Activated gamma-delta T cell treated with anti-CD3 and anti-CD28 coated beads, Interleukin-2, amount 50 U/mL, for 16 hours (primary cell): ENCODE measurements at places on chromosomes 6 and 20.

- DNase-seq: no peak
Observed at GRCh38 chr20:57790176-57790575, 80.4 kb upstream of the PMEPA1 start.

DNA sequence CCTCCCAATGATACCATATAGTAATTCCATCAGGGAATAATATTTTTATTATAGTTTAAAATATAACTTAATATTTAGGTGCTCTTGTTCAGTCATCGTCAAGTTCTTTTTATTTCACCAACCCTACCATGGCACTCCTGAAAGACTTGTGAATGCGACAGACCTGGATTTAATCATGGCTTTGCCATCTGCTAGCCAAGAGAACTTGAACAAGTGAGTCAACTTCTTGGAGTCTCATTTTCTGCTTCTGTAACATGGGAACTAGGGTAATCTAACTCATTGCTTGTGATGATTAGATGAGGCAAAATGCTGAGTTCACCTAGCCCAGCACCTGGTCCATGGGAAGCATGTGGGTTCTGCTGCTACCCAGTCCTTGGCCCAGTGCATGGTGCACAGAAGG is 62.9 kb downstream of the ESR1 start:
- no peak for DNase-seq

GRCh38 chr6:30325873-30326525 is 728 bp upstream of the TRIM39 start:
- DNase-seq: peak; percentile 48

DNA sequence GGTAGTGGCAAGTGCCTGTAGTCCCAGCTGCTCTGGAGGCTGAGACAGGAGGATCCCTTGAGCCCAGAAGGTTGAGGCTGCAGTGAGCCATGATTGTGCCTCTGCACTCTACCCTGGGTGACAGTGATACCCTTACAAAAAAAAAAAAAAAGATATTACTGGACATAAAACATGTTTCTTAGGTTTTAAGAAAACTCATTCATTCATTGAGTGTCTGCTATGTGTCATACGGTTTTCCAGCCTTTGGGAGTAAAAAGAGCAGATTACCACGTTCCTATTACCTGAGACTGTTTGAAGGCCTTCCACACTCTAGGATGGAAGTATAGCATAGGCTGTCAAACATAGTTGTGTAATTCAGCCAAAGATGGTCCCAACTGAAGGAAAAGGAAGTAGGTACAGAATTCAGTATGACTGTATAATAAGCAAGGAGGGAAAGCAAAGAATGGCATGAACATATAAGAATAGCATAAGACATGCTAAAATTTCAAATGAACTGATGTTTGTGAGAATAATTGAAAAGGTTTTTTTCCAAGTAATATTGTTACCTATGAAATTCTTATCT is 22.0 kb downstream of the STXBP5 start:
- DNase-seq: no peak

DNA sequence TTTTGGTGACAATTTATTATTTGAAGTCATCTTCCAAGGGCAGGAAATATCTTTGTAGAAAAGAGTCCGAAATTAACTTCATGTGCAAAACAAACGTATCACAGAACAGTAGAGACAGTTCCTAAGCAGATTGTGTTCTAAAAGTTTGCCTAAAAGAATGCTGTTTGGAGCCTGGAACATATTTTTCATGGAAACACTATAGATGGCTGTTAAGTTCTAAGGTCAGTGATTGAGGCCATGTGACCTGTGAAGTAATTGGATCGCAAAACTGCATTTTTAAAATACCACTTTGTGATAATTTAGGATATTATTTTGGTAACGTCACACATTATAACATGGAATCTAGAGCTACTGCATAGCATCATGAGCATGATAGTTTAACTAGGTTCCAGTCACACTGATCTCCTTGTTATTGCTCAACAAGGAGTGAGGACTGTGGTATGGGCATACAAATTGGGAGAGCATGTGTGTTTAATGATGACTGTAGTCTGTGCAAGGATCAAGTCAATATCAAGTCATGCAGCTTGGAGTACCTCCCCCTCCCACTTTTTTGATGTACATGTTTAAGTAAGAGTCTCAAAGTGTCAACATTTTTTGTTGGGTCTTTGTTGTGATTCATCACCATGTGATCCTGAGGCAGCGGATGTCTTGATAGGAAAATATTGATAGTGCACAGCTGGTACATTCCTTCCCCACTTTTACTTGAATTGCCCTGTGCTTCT is 609.3 kb upstream of the CITED2 start:
- no peak for DNase-seq

DNA sequence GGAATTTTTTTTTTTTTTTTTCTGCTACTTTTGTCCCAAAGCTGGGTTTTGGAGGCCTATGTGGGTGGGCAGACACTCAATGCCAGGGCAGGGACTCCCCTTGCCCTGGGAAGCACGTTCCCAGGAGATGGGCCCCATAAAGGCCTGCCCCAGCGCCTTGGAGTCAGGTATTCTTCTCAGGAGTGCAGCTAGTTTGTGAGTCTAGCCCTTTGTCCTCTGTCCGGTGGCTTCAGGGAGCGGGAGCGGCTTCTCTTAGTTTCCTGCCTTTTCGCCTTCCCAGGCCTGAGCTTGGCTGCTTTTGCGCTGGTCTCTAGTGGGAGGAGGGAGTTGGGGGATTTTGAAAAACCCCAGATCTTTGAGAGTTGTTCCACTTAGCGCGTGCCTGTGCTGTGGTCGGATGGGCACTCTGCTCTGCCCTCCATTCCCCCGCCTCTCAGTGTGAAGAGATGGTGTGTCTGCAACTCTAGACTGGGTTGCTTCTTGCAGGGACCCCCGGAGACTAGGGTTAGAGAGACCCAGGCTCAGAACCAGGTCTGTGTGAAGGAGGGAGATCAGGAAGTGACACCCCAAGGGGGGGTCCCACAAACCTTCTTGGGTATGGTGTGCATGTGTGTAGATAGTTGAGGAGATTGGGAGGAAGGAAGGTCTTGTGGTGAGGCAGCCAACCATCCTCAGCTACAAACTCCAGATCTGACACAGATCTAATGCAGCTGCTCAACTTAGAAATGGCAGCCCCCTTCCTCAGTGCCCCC is 1.3 kb downstream of the PLCG1 start:
- no peak for DNase-seq

DNA sequence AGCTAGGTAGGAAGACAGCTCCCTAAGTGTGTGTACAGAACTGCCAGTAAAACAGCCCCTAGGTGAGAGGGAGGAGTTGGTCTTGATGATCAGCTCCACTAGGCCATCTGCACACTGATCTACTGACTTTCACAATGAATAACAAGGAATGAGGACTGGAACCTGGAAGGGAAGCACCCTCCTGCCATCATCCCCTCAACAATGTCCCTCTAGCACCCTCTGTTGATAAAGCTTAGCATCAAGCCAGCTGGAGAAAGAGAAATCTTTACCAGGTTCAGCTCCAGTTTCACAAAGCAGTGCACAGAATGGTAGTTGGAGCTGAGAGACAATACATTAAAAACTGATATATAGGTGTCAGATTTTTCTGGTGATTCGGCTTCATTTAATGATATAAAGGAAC is 57.2 kb upstream of the IRAK1BP1 start:
- DNase-seq: no peak

GRCh38 chr6:25960734-25961133 is 1.9 kb upstream of the TRIM38 start:
- no peak for DNase-seq

DNA sequence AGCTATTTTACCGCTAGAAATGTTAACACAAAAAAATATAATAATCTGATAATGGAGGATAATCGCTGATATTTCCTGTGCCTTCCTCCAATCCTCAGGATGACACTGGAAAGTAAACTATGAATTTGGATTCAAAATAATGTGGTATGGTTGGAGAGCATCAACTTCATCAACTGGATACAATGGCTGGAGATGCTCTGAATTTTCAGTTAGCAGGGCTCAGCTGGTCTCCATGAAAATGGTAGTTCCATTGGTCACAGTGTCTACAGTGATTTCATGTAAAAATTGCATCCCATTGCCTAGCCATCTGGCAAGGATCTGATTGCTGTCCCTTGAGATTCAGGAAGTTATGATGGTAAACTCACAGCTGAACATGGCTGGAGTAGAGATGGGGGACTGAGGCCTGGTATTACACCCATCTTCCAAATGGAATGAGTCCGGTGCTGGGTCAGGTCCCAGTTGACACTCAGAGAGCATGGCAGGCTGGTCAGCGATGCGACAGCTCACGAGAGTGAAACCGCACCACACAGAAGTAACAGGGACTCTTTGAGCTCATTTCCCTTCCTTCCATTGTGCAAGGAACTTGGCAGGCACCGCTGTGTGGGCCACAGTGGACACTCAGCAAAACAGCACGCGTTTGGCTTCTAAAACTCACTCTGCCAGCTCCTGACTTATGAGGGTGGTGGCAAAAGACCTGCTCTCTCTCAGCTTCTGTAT is 142.4 kb upstream of the TNFAIP3 start:
- DNase-seq: no peak

GRCh38 chr6:74976701-74977100 is 229.2 kb downstream of the COL12A1 start:
- no peak for DNase-seq

DNA sequence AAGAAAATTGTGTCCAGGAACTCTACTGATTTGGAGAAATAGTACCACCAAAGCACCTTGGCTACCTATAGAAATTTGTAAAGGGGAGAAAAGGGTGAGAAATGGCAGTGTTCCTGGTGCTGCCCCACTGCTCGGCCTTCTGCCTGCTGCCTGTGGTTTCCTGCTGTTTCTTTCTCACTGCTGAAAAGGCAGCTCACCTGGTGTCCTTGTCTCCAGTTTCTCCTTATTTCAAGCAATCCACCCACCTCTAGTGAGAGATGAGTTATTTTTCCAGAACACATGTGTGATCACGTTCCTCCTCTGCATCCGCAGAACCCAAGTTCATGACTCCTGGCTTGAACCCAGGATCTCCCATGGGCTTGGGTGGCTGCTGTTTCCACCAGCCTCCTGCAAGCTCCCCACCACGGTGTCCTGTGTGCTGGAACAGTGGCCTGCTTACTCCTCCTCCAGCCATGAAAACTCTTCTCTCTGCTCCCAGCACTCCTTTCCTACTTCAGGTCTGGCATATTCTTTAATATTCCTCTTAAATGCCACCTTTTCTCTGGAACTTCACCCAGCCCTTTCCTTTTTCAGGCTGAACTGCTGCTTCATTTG is 48.9 kb downstream of the ELOVL2 start:
- no peak for DNase-seq

GRCh38 chr6:109332748-109333147 is 49.5 kb downstream of the CD164 start:
- DNase-seq: no peak

- DNase-seq: no peak
Observed at GRCh38 chr6:103783329-103783728, 1076.4 kb downstream of the HACE1 start.

DNA sequence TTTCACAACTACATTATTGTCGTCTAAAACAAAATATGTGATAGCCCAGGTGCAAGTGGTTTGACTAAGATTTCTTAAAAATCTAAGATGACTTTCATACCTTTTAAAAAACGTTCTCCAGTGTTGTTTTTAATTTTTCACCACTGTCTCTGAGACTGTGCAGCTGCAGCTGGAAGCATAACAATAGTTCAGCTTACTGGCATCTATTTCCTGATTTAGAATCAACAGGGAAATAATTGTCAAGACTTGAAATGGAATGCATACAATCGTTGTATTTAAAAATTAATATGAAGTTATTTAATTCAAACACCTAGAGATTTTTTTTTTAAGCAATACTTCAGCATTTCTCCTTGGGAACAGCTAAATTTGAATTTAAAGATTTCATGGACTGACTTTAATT is 982.0 kb upstream of the EPHA7 start:
- DNase-seq: no peak

DNA sequence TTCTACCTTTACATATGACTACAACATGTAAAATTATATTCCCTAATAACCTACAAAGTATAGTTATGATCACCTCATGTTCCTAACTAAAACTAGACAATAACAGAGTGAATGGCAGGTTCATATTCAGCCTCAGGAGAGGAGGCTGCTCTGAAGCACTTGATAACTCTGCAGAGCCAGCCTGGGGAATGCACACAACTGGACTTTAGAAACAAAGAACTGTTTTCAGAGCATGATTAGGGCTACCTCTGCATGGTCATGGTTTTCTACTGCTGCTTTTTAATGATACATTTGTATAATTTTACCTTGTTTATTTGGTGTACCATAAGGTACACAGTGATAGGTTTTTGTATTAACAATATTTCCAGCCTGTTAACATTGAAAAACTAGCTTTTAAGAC is 50.3 kb downstream of the TRPC4AP start:
- DNase-seq: no peak

DNA sequence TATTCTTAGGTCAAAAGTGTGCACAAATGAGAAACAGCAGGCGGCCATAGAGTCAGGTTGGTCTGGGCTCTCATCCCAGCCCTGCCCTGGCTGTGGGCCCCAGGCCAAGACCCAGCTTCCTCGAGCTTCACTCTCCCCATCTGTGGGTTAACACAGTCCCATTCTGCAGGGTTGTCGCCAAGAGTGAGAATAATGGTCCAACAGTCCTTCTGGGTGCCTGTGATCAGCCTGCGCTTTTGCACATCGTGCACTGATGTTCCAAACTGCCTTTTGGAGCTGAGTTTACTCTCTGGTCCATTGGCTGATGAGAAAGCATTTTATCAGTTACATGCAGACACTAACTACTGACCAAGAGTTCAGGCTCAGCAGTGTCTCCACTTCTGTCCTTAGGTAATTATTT is 82.6 kb downstream of the INSM1 start:
- no peak for DNase-seq

DNA sequence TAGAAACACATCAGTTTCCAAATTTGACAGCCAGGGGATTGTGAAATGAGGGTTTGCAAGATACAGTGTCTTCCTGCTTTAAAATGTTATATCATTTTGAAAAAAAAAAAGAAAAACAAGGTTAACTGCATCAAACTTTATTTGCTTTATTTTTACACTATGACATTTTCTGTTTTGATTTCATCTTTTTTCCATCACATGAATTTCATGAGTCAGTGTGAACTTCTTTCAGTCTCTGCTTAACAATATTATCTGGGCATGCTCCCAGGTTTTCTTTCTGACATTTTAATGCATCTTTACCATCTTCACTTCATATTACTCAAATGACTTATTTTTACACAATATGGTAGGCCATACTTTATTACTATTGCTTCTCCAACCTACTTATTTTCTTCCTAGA is 1.9 kb downstream of the NCOA7 start:
- DNase-seq: no peak

DNA sequence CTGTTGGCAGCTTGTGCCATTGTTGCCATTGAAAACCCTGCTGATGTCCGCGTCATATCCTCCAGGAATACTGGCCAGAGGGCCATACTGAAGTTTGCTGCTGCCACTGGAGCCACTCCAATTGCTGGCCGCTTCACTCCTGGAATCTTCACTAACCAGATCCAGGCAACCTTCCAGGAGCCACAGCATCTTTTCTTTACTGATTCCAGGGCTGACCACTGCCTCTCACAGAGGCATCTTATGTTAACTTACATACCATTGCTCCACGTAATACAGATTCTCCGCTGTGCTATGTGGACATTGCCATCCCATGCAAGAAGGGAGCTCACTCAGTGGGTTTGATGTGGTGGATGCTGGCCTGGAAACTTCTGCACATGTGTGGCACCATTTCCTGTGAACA is 221.8 kb upstream of the FAM83B start:
- DNase-seq: no peak

GRCh38 chr20:5980720-5981538 is 30.5 kb downstream of the MCM8 start:
- DNase-seq: no peak
